Activated CD8-positive, alpha-beta memory T cell treated with anti-CD3 and anti-CD28 coated beads for 48 hours (primary cell): ENCODE measurements at places on chromosomes 16 and 17.

- DNase-seq: no peak
Observed at GRCh38 chr17:17570798-17571716, 20.5 kb downstream of the PEMT start.

- DNase-seq: no peak
Observed at GRCh38 chr17:57948169-57948554, 7.0 kb downstream of the CUEDC1 start.

DNA sequence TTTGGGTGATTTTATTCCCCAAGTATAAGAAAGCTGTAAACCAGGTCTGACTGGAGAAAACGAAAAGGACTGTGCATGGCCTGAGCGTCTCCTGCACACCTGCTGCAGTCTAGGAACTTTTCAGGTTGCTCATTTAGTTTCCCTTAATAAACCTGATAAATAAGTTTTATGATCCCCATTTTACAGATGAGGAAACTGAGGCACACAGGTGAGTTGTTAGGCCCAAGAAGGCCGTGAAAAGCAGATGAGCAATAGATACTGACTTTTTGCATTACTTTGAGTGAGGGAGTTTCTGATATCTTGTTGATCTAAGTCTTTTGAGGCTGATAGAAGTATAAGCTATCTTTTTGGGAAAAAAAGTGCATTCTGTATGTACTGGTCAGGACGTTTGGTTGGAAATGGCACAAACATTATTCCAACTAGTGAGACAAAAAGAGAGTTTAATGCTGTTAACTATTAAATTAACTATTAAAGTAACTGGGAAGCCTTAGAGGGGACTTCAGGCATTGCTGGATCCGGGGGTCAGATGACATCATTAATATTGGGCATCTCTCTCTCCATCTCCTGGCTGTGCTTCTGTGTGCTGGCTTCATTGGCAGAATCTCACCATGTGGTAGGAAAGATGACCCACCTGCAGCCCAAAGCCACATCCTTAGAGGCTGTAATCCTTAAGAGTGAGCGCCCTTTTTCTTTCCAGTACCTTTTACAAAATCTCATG is 163.4 kb downstream of the CMIP start:
- no peak for DNase-seq

DNA sequence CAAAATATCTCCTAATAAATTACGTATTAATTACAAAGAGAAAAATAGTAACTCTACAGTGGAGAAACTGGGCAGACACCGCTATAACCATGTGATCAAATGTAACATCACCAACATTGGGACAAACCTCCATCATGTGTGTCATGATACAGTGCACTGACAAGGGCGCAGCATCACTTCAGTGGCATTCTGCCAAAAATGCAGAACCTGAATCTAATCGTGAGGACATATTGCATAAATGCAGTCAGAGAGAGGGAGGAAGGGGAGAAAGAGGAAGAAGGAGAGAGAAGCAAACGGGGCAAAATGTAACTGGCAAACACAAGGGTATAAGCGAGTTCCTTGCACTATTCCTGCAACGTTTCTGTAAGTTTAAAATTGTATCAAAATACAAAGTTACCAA is 74.2 kb upstream of the MARCHF10 start:
- DNase-seq: no peak

GRCh38 chr16:56019274-56019673 is 144.1 kb upstream of the CES5A start:
- no peak for DNase-seq

GRCh38 chr16:11836650-11837244 is 14.6 kb downstream of the RSL1D1 start:
- DNase-seq: no peak
